Sciatic nerve (tissue), 2 donors: ENCODE measurements at places on chromosomes 1 and 21. TPM values are rescaled to one million over a fixed set of nuclear protein-coding genes. Genes with fewer than 3 reads are reported as not detected.

The TNFSF18 gene
- 4.1 TPM for total RNA-seq

GRCh38 chr1:246254854-246255253 lies 252.2 kb downstream of the SMYD3 start:
- no peak for DNase-seq

The GPR157 gene
- 8.6 TPM for total RNA-seq

DNA sequence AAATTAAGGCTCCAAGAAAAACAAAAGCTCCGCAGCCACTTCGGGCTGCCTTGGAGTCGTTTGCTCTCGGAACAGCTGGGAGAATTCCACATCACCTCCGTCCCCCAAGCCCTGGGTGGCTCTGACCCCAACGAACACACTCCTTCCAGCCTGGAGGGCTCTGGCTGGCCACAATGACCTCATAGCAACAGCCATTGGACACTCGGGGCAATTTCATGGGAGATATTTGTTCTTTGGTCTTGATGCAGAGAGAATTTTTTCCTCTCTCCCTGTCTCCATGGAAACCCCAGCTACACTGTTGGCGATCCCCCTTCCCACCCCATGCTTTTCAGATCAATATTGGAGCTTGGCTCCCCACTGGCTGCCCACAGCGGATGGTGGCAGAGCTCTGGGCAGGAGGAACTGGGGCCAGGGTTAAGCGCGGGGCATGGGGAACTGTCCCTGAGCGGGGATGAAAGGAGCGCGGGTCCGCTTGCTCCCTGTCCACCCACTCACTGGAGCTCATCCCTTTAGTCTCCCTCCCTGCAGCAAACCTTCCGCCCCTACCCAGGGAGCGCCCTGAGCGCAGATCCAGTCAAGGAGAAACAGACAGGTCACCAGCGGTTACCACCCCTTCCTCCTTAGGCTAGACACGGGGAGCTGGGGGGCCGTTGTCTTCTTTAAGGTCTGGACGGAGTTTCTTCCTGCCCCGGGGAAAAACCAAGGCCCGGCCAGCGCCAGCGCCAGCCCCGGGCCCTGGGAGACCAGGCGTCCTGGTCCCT lies 1.2 kb downstream of the WNT4 start:
- no peak for DNase-seq

DNA sequence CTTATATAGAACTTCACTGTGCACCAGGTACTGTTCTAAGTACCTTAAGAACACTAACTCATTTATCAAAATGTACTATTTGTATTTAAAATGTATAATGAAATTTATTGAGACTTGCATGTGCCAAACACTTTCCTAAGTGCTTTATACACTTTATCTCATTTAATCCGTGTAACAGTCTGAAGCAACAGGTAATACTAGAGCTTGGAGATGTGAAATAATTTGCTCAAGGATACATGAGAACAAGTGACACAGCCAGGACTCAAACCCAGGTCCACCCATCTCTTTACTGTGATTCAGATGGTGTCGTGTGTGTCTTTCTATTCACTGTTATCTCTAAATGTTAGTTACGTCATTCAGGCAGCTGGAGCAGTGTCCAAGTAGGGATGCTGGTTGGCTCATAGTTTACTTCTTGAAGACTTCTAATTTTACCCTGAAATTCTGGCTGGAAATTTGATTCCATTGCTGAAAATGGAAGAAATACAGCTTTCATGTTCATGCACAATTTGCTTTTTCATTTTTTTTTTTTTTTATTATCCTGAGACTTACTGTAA lies 169.7 kb upstream of the UBE2U start:
- DNase-seq, result no peak

DNA sequence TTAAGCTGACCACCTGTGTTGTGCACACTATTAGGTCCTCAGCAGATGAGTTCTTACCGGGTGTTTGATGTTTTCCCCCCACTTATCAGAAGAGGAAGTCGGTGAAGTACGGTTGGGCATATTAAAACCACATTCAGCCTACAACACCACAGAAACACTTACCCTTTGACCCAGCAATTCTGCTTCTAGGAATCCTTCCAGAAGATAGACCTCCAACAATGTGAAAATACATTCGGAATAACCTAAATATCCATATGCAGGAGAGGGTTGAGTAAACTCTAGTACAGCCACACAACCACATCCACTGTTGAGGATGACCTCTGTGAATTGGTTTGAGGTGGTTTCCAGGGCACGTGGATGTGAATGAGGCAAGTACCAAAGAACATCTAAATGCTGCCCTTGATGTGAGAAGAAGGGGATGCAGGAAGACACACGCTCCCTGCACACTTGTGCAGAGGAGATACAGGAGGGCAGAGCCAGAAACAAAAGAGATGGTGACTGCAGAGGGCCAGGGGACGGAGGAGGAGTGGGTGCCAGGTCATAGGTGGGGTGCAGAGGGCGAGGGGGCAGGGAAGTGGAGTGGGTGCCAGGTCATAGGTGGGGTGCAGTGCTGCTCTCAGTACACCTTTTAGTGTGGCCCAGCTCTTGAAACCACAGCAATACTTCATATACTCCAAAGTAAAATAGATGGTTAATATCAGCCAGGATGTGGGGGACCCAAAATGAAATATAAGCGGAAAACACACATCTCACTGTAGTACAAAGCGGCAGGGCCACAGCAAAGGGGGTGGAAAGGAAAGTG lies 12.8 kb downstream of the ADARB1 start:
- no peak for DNase-seq

DNA sequence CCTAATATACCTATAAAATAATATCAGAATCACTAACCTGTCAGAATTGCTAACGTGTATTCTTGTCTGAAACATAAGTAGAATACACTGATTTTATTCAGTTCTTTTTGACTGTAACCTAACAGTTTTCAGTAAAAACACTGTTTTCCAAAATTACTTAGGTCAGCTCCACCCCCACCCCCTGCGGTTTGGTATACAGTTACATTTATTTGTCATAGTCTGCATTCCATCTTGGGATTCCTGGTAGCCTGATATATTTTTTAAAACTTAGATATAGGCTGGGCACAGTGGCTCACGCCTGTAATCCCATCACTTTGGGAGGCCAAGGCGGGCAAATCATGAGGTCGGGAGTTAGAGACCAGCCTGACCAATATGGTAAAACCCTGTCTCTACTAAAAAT lies 19.8 kb upstream of the ABCD3 start:
- DNase-seq, result no peak

The C1orf50 gene
- total RNA-seq, result 10.8 TPM
